NCI-H345 (cell line): ENCODE measurements at places on chromosomes 2 and 18.

DNA sequence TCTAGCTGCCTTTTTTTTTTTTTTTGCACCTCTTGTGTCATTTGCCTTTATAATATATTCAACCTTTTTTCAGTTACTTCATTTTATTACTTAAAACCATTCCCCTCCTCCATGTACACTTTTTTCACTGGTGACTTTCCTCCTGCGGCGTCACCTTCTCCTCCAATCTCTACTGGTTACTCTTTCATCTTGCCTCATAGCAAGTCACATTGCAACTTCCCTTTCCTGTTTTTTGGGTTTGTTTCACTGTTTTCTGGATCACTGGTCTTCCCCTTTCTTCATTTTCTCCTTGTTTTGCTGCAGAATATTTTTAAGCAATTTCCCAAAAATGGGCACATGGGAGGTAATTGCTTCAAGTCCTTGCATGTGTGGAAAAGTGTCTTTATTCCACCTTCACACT is 37.7 kb upstream of the GPR155 start:
- DNase-seq: no peak

GRCh38 chr2:122530814-122531213 is 775.4 kb downstream of the TSN start:
- no peak for DNase-seq

- no peak for DNase-seq
Observed at GRCh38 chr2:2572393-2573204, 241.5 kb upstream of the MYT1L start.

- DNase-seq: no peak
Observed at GRCh38 chr2:18611184-18611583, 21.8 kb upstream of the NT5C1B start.

DNA sequence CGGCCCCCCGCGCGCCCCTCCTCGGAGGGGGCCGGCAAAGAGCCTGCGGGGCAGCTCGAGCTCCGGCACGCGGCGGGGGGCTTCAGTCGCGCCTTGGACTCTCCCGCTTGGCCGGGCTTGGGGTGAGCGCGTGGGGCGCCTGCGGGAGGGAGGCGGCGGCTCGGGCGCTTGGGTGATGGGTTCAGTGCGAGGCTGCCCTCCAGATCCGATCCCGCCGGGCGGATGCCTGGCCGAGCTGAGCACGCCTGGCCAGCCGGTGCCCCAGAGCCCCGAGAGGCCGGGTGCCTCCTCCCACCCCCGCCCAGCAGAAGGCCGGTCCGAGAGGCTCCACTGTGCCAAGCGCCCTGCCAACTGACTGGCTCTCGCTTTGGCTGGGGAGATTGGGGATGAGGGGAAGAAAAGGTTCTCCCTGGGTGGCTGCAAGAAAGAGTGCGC is 273 bp upstream of the NXPH2 start:
- DNase-seq: no peak

DNA sequence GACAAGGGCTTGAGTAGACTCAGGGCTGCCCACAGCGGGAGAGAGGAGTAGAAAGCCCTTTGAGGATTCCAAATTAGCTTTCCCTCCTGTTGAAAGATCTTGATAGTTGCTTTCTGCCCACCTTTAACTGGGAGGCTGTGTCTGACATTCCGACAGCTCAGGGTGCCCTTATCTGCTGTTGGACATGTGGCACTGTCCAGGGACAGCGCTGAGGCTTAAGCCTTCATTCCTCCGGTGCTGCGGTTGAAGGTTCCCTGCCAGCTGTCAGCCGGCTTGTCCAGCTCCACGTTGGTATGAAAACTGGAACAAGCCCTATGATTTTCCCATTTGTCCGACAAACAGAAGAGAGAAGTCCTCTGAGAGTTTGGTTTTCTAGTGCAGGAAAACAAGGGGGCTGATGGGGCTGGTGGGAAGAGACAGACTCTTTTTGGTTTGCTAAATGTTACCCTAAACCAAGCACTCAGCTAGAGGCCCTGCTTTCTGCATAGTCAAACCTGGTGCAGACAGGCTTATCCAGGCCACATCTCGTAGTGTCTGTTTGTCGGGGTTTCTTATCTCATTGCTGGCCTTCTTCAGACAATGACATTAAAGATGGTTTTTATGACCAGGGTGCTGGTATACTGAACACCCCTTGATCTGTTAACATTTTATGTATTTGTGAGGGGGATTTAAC is 24.5 kb downstream of the GREB1 start:
- no peak for DNase-seq

- DNase-seq: no peak
Observed at GRCh38 chr2:47777277-47777937, 5.5 kb upstream of the MSH6 start.

- no peak for DNase-seq
Observed at GRCh38 chr2:37711308-37711731, 39.9 kb upstream of the CDC42EP3 start.

DNA sequence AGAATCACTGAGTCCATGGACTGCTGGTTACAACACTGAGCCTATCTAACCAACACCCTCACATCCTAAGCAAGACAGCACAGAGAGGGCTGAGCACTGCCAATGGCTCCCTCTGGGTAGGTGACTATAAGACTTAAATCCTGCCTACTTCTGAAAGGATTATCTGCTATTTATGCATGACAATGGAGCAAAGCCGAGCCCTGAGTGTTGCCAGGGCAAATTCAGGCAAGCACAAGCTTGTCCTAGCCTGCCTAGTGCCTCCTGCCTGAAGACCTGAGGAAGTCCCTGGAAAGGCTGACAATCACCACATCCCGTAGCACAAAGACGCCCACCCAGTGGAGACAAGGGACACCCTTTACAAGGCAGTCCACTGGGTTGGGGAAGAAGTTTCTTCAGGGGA is 129.7 kb downstream of the OSR1 start:
- peak; percentile 86 for DNase-seq

DNA sequence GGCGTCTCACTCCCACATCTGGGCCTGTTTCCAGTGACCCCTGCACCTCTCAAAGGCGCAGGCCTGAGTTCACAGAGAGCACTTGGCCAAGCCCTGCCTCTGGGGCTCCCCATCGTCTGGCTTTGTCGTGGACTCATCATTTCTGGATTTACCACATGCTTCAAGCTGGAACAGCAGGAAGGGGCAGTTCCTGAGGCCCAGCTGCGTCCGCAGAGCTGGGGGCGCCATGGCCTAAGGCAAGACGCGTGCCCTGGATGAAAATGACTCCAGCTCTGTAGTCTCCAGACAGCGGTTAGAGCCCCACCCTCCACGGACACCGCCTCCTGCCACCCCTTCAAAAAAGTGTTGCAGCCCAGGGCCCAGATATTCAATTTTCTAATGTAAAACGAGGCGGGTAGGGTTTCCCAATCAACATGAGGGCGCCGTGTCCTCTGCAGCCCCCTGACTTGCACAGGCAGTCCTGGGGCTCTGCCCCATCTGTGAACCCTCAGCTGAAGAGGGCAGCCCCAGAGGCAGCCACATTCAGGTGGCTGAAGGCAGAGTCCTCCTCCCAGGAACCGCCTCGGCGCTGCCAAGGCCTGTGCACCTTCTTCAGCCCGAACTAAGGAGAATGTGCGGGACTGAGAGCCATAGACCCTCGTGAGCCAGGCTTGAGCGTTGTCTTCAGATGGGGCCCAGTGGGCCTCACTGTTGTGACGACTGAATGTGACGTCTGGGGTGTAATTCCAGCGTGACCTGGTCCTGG is 85.5 kb downstream of the NFATC1 start:
- DNase-seq: no peak

DNA sequence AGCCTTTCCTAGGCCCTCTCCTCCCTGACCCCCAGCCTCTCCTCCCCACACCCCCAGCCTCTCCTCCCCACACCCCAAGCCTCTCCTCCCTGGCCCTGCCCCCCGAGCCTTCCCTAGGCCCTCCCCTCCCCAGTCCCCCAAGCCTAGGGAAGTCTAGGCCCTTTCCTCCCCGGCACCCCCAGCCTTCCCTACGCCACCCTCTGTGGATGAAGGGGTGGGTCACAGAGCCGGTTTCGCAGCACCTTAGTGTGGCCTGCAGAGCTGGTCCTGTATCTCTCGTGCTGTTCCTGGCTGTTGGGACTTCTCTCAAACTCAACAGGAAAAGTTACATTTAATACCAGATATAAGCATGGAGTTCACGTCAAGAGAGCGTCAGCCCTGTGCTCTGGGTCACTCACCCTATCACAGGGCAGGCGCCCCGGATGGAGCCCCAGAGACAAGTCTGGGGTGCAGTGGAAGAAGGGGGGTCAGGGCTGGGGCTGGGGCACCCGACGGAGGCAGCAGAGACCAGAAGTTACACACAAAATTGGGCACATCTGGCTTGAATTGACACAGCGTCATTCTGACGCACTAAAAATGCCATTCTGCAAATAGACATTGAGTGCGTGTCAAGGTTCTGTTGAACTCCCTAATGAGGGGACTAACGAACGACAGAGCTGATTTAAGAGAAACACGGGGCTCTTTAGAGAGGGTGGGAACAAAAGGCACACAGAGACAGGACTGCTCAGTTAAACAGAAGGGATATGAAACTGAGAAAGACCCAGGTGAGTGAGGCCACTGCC is 24.0 kb downstream of the KCNIP3 start:
- DNase-seq: no peak

- DNase-seq: no peak
Observed at GRCh38 chr2:12298352-12298751, 418.4 kb upstream of the TRIB2 start.

- DNase-seq: peak; percentile 83
Observed at GRCh38 chr2:76599732-76600368, 889.1 kb upstream of the GCFC2 start.

DNA sequence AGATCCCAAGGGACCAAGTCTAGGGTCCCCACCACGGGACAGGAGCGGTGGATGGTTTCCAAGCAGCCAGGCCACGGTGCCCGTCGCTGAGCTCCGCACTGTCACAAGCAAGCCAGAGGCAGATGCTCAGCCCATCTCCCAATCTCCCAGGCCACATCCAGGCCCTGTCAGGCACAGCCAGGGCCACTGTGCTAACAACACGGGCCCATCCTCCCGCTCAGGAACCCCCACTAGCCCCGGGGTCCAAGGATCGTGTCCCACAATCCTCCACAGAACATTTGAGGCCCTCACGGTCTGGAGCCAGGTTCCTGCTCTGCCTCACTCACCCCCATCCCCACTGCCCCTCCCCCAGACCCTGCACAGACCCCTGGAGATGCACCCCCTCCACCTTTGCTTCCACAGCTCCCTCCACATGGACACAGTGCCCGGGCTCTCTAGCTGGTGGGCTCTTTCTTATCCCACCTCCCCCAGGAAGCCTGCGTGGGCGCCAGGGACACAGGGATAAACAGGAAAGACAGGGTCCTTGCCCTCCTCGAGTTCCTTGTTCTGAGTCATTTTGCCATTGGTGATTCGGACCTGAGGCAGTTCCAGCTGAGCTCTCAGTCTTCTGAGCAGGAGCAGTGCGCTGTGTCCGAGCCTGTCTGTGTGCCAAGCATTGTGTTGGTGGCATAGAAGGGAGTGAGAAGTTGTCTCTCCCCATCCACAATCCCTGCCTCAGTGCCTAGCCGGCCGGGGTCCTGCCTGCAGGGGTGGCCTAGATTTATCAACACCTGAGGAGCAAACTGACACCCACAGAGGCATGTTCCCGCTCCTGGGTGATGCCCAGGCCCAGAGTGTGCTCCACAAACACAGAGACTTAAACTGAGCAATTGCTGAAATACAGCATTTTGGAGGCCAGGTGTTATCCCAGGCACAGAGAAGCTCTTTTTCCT is 7.0 kb downstream of the CROCC2 start:
- DNase-seq: no peak

- DNase-seq: peak; percentile 66
Observed at GRCh38 chr2:239144713-239144999, 256.2 kb downstream of the HDAC4 start.

DNA sequence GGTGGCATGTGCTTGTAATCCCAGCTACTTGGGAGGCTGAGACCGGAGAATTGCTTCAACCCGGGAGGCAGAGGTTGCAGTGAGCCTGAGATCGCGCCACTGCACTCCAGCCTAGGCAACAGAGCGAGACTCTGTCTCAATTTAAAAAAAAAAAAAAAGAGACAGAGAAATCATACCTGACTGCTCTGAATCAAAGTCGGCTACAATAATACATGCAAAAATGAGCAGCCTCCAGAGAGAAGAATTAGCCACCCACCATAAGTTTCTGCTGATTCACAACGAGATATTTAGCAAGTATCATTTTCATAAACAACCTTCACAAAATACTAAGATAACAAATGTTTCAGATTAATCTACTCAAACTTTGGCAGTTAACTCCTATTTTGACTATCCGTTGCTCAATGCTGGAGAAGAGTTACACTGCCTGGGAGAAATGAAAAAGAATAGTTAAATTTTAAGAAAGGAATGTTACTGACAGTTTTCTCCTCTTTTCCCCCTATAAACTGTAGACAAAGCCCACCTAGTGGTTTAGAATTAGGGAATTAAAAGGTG is 1.5 kb downstream of the OSBPL1A start:
- DNase-seq: no peak

GRCh38 chr2:201483342-201483741 is 31.8 kb downstream of the STRADB start:
- no peak for DNase-seq

DNA sequence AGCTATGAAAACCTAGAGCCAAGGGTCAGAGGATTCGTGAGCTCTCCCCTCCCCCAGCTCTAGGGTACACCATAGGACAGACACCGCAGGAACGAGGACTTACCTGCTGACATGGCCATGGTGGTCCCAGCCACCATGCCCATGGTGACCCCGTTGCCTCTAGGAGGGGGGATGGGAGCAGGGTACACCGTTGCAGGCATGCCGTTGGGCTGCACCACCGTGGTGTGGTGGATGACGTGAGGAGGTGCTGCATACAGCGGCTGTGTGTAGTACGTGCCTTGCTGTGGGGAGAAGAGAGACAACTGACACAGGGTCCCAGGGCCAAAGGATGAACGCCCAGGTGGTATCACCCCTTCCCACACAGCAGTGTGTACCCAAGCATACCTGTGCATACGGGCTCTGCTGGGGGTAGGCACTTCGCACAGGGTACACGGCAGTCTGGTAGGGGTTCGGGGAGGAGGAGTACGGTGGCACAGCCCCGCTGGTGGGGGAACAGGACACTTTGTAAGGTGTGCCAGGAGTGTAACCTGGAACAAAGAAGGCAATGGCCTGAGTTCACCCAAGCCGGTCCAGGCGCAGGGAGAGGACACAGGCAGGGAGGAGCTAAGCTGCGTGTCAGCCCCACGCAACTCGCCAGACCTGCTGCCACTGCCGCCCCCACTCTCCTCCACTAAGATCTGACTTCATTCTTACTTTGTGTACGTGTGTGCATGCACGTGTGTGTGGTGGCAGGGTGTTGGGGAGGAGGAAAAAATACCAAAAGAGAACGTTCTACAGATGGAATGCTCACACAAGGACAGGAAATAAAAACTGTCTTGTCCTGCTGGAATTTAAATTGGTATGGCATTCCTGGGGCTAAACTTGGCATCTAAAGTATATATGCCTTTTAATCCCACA is 37.8 kb downstream of the FAM168B start:
- DNase-seq: no peak

- DNase-seq: no peak
Observed at GRCh38 chr2:207813942-207814341, 44.2 kb upstream of the FZD5 start.
